ENCODE measurements at places on chromosomes 13 and 19.

DNA sequence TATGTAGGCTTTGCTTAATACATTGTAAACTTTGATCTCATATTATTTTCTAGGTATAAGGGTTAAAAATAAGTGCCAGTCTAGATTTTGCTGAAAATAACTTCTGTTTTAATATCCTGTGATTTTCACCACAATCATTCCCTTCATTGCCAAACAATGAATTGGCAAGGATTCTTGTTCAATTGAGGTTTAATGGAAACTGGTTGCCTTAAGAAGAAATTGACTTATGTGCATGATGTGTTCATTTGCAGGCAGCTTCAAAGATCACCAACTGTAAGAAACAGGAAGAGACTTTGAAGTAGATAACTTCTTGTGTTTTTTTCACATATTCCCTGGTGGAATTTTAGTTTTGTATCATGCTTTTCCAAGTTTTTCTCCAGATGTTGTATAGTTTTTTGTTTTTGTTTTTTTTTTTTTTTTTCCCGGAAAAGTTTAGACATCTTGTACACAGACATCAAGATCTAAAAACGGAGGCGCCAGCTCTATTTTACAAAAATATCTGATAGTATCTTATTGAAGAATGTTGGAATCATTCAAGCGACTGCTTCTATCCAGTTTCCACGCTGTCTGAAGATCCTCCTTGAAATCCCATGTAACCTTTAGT lies 108.3 kb downstream of the POSTN start:
- DNase-seq = no peak

GRCh38 chr13:44112700-44113329 lies 233.1 kb downstream of the LACC1 start:
- DNase-seq = no peak

GRCh38 chr13:100510208-100510957 lies 78.2 kb downstream of the GGACT start:
- DNase-seq = no peak

- DNase-seq = no peak
Observed at GRCh38 chr19:16062789-16063188, 13.5 kb upstream of the TPM4 start.

- no peak for DNase-seq
Observed at GRCh38 chr13:50123002-50123401, 107.8 kb downstream of the KCNRG start.

- DNase-seq = no peak
Observed at GRCh38 chr19:10205636-10206035, 10.9 kb upstream of the DNMT1 start.

DNA sequence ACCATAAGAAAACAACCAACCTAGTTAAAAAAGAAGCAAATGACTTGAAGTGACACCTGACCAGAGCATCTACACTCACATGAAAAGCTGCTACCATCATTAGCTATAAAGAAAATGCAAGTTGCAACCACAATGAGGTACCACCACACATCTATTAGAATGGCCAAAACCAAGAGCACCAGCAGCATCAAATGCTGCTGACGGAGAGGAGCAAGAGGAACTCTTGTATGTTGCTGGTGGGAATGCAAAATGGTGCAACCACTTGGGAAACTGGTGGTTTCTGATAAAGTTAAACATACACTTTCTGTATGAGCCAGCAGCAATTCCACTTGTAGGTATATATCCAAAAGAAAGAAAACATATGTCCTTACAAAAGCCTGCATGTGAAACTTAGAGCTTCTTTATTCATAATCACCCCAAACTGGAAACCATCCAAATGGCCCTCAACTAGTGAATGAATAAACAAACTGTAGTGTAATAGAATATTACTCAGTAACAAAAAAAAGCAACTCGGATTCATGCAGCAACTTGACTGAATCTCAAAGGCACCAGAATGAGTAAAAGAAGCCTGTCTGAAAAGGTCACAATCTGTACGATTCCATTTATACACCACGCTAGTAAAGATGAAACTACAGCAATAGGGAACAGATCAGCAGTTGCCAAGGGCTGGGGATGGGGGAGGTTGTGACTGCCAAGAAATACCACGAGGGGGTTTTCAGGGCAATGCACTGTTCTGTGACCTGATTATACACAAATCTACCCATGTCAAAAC lies 60.9 kb upstream of the RANBP3 start:
- no peak for DNase-seq

- DNase-seq = no peak
Observed at GRCh38 chr19:3725121-3725520, 16.9 kb downstream of the TJP3 start.

GRCh38 chr13:41563341-41563983 lies 106.1 kb downstream of the RGCC start:
- no peak for DNase-seq

DNA sequence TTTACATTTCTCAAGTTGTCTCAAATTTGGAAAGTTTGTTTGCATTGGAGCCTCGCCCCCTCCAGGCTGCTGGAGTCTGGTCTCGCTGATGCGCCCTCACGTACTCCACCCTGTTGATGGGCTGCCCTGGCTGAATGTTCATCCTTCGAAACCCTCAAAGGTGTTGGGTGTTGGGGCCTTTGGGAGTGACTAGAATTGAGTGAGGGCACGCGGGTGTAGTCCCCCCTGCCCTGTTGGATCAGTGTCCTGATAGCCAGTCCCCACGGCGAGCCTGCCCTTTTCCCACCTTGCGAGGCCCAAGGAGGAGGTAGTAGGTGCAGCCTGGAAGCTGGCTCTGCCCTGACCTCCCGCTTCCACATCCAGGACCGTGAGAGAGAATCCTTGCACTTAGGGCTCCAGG lies 14.8 kb downstream of the TFDP1 start:
- no peak for DNase-seq

- no peak for DNase-seq
Observed at GRCh38 chr13:94343243-94343585, 136.3 kb downstream of the DCT start.

DNA sequence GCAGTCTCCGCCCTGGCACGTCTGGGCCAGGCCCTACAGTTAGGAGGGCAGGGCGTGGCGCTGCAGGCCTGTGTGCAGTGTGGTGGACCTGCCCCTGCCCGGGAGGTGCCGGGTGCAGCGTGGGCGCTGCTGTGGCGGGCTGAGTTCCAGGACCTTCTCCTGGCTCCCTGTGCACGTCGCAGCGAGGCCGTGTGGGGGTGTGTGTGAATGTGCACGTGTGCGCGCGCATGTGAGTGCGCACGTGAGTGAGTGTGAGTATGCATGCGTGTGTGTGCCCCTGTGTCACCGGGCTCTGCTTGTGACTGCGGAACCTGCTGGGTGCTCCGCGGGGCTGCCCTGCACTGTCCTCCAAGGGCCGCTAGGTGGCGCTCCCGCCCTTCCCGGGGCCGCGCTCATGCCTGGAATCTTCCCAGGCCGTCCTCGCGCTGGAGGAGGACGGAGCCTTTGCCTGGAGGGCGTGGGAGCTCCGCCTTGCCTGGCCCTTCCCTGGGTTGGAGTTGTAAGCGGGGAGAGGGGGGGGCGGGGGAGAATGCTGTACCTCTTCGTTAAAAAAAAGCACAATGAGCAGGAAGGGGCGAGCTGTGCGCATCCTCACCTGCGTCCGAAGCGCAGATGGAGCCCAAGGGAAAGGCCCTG lies 79.3 kb downstream of the KDM4B start:
- peak; percentile 65 for DNase-seq

- DNase-seq = no peak
Observed at GRCh38 chr19:17790059-17790780, 4.7 kb upstream of the B3GNT3 start.

GRCh38 chr19:58261968-58262921 lies 16.5 kb upstream of the ZNF8 start:
- DNase-seq = no peak

DNA sequence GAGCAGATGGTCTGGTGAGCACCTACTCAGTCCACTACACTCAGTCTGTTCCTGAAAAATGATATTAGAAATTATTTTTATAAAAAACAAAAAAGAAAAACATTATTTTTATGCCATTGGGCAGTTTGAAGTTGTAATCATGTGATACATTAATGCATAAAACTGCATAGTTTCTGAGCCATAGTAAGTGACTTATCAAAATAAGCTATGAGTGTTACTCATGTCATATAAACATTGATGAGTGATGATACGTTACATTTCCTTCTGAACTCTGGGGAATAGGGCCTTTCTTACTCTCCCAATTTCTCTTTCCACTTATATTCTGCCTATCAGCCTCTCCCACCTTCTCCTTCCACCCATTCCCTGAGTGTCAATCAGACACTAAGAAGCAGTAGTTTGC lies 8.9 kb downstream of the ZNF805 start:
- DNase-seq = no peak

DNA sequence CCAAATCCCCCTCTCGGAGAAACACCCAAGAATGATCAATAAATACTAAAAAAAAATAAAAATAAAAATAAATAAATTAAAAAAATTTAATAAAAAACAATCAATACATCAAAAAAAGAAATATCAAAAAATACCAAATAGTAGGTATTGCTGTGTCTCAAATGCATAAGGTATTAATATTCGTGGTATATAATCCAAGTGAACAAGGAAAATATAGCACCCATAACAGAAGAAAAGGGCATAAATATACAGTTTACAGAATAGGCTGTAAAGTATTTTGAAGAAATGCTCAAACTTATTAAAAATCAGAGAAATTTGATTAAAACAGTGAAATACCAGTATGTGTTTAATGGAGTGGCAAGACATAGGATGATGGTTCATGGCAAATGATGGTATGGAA lies 7.6 kb upstream of the ZNF227 start:
- no peak for DNase-seq

- DNase-seq = no peak
Observed at GRCh38 chr19:48613852-48614435, 932 bp downstream of the FAM83E start.

DNA sequence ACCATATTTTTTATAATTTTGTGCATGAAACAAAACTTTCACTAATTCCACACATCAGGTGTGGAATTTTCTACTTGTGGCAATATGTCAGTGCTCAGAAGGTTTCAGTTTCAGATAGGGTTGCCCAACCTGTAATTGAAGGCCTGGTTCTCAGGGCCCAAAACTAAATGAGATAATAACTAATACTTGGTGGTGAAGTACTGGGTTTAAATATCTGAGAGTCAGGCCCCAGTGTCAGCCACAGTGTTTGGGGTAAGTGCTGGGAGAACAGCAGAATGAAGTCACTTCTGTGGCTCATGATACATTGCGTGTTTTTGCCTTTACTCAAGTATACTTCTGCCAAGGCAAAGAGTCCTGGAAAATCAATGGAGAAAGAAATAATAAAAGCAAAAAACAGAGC lies 5.6 kb downstream of the SAFB start:
- no peak for DNase-seq

GRCh38 chr13:105598529-105598928 lies 936.9 kb downstream of the EFNB2 start:
- no peak for DNase-seq

DNA sequence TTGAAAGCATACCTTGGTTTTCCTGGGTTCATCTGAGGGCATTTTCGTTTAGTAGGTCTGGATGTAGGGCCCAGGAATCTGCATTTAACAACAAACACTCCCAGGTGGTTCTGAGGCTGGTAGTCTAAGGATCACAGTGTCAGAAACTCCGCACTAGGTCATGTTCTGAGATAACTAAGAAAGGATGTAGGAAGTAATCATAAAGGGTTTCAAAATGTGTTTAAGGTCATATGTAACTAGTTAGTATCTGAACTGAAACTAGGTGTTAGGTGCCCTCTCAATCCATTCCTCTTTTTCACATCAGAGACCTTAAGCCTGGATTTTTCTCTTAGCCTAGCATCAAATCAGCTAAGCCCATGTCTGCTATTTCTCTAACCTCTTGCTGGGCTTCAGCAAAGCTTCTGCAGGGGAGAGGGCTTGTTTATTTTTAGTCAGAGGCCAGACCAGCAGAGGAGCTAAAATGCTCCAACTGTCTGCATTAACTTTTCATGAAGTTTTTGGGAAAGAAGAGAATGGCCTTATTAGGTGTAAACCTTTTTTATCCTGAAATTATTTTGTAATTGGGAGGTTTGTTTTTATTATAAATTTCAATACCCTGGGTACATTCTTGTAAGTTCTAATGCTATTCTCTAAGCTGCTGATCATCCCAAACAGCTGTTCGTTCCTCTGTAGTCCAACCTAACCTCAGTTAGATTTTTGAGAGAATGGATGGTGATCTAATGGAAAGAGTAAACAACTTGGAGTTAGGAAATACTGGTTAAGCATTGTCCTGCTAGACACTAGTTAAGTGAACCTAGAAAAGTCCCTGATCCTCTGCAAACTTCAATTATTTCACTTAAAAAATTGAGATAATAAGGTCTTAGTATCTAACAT lies 262.8 kb upstream of the RFC3 start:
- DNase-seq = no peak

DNA sequence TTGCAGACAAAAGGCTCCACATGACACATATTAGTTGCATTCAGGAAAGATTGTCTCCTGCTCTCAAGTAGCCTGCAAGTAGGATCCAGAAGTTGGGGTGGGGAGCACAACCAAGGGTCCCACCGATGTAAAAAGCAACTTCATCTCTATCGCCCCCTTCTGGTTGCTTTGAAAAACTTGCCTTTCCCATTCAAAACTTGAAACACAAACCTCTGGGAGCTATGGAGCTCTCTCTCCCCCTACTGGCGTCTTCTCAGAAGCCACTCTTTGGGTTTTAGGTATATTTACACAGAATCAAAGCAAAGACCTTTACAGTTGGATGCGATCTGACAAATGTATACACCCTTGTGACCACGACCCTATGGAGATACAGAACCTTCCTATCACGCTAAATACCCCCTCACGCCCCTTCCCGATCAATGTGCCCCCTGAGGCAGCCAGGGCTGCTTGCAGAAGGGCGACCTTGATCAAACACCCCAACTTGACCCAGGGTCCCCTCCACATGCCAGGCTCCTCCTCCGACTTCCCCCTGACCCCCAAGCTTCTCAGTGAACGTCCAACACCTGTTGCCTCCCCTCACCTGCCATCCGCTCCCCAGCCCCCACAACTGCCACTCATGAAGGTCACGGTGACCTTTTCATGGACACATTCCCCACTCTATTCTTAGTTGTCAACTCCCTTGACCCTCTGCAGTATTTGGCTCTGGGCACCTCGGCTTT lies 10.1 kb downstream of the NOSIP start:
- no peak for DNase-seq

DNA sequence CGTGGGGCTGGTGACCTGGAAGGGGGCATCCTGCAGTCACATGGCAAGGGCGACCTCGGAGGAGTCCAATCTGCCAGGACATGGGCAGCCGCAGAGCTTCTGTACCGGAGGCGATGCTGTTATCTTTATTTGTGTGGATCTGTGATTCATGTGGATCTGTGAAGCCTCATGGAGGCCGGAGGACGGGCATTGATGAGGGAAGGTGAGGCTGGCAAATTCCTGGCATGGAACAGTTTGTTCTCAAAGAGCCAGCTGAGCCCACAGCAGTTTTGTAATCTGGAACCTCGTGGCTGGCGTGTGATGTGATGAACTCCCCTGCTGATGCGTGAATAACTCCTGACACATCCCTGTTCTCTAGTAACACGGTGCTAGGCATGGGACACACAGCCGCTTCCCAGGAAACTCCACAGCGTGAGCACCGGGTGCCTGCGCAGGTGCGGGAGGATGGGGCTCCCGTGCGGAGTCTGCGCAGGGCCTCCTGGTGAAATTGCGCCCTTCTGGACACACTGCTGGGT lies 40.4 kb downstream of the ATP11A start:
- no peak for DNase-seq

GRCh38 chr19:28387507-28387906 lies 825.4 kb downstream of the UQCRFS1 start:
- no peak for DNase-seq

- no peak for DNase-seq
Observed at GRCh38 chr13:93355094-93355493, 128.5 kb downstream of the GPC6 start.

GRCh38 chr13:52029569-52029968 lies 5.1 kb downstream of the UTP14C start:
- DNase-seq = no peak

GRCh38 chr13:48890391-48890790 lies 85.3 kb upstream of the FNDC3A start:
- no peak for DNase-seq

All from H1 (cell line).